ENCODE measurements at places on chromosomes 5 and 9.
A peak's percentile ranks its signal among the peaks of the same experiment; 100 is the strongest.

- DNase-seq: no peak
Observed at GRCh38 chr5:14483504-14484157, 98.0 kb upstream of the OTULINL start.

DNA sequence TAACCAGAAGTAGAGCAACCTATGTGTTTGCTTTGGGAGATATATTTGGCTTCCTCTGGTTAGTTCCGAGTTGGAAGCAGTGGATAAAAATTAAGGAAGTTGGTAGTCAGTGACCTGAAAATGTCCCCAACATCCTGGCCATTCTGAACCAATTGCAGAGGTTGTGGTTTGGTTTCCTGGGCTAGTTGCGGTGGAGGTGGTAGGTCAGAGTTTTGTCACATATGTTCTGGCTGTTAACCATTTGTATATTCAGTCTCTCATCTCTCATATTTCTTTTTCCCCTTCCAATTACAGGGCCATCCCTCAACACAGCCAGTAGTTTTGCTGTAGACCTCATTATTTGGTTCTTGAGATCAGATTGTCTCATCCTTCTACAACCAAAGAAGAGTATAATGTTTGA, 1026.9 kb downstream of the PTPRD start:
- DNase-seq: no peak

GRCh38 chr9:7984203-7984602, 184.6 kb upstream of the DMAC1 start:
- no peak for DNase-seq

DNA sequence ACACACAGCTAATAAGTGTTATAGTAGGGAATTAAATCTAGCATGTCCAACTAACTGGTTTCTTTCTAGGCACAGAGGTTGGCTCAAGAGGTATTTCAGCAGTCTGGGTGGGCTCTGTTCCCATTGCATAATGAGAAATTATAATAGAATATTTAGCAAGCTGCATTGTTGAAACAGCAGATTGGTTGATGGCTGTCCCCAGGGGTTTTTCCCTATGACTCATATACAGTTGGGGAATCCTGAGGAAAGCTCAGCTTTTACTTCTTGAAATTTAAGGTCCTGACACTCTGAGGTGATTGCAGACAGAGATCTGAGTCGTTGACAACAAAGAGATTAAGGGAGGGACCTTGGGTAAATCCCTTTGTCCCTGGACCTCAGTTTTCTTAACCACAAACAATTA, 38.3 kb upstream of the TNFSF8 start:
- DNase-seq: no peak

DNA sequence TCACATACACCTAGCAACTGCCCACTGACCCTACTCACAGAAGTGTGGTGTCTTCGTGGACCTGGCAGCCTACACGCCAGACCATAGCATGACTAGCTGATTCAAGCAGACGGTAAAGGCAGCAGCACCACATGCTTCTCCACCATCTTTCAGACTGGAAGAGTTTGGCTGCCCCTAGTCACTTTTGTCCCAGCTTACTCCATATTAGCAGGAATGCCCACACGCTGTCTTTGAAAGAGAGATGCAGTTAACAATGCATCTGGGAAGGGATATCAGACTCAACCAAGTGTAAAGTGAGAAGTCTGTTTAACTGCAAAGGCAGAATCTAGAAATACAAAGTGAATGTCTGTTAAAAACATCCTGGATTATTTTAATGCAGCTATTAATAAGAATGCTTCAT, 177.2 kb upstream of the GNA14 start:
- no peak for DNase-seq

DNA sequence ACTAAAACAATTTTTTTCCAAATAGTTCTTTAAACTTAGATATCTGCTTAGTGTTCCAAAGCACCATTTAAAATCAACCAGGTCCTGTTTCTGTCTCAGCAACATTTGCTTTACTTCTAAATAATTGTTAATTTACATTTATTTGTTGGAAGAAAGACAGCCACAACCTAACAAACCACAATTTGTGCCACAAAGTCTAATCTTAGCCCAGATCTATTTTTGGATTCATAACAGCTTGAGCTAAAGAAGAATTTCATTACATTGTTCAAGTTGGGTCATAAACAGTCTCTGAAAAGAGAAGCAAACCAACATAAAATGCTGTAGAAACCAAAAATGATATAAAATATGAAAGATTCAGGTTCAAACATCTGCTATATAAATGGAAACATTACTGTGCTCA, 24.4 kb downstream of the MLLT3 start:
- no peak for DNase-seq

DNA sequence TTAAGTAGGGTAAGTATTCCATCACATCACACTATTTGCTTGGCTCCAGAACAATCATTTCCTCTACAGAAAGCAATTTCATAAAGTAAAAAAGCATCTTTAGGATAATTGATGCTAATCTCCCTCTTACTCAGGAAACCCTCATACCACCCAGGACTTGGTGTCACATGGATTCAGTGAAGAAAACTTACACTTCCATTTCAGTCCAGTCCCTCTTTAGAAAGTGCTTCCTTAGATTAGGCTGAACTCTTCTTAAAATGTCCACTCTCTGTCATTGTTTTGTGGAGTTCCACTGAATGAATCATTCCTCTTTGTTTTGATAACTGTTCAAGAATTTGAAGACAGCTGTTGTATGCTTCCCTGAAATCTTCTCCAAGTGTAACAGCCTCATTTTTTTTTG, 144.0 kb upstream of the ZNF462 start:
- no peak for DNase-seq

GRCh38 chr9:111984086-111984802, 87.6 kb downstream of the UGCG start:
- DNase-seq: no peak

DNA sequence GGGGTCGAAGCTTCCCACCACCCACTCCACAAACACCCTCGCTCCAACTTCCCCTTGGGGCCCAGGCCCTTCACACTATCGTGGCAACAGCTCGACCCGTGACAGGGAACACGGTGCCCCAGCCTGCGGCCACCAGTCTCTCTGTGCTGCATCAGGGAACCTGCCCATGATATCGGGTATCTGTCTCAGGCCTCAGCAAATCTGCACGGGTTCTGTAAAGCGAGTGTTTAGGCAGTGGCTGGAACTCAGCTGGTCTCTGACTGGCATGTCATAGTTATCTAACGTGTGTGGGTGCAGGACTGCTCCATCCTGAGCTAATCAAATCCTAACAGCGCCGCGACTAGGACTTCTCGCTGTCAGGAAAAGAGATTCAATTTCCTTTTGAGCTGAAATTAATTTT, 42.9 kb downstream of the DBH start:
- peak; percentile 59 for DNase-seq

GRCh38 chr9:128899566-128900322, 17.8 kb downstream of the LRRC8A start:
- DNase-seq: no peak

DNA sequence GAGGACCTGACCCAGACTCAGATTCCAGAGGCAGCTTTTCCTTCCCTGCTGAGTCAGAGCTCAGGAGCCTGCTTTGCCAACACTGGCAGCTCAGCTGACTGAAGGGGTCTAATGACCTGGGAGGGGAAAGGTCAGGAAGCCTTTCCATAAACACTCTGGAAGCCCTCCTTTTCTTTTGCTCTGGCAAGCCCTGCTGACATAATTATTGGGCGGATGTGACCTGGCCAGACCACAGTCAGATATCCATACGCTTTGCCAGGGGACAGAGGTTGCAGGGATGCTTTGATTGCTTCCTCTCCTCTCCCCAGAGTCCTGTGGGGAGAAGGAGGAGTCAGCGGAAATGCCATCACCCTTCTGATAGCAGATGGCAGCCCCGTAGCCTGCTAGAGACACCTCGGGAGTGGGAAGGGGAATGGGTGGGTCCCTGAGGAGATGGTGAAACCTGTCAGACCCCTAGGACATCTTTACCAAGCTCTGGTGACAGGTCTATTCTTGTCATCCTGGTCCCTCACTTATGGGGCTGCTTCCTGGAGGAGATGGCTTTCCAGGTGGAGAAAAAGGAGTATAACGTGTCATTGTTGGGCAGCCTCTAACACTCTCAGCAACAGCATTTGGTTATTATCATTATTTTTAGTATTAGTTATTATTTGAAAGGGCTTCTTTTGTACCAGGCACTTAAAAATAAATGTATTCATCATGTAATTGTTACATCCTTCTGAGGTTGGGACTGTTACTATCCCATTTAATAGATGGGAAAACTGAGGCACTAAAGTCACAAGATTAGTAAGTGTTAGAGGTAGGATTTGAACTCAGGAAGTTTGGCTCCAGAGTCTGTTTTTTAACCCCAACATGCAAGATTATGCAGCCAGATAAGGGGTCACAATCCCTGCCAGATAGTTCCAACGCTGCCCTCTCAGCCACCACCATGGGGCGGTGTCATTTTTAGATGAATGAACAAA, 11.6 kb downstream of the COL27A1 start:
- DNase-seq: peak; percentile 17

- no peak for DNase-seq
Observed at GRCh38 chr9:98516897-98517503, 191.7 kb downstream of the GABBR2 start.

GRCh38 chr5:175922192-175922885, 45.8 kb downstream of the THOC3 start:
- no peak for DNase-seq

- DNase-seq: no peak
Observed at GRCh38 chr5:118711727-118712126, 276.6 kb downstream of the DTWD2 start.

- DNase-seq: peak; percentile 31
Observed at GRCh38 chr9:128643519-128644300, 12.9 kb downstream of the DYNC2I2 start.

DNA sequence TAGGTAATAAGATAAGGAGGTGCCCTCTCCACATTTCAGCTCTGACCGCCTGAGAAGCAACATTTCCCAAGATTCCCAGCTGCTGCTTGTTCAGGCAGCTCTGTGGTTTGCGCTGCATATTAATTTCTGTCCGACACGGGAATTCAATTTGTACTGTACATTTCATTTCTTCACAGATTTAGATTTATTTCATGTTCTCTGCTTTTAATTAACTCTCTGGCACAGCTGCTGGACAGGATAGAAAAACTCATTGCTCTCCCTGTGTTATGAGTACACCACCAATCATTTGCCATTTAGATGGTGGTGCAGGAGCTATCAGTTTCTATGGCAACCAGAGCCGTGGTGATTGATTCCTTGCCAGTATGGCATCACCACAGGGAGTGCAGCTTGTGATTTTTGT, 558.5 kb downstream of the DMRTA1 start:
- no peak for DNase-seq

DNA sequence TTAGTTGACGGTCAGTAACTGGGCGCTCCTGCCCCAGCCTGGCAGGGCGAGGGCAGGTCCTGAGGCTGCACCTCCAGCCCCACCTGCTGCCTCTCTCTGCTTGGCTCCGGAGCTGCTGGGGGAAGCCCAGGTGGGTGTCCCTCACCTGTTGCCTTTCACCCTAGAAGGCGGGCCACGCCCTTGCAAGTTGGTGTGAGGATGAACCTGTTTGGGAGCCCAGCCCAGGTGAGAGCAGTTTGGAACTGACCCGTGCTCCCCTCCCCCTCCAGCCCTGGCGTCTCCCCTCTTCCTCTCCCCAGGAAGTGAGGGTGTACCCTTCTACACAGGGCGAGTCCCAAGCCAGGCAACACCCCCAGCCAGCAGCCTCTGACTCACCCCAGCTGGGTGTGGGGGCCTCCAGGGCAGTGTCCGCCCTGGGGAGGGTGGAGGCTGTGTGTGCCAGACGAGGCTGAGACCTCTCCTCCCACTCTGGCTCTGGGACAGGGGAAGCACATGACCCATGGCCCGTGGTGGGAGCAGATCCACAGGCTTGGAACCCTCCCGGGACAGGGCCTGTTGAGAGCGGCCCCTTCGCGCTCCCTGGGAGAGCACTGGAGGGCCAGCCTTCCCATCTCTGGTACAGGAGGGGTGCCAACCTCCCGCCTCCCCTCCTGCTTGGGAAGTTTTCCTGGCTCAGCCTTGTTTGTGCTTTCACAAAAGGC, 10.4 kb downstream of the LRRC8A start:
- DNase-seq: peak; percentile 97

GRCh38 chr9:78239506-78239905, 3.6 kb downstream of the CEP78 start:
- no peak for DNase-seq

DNA sequence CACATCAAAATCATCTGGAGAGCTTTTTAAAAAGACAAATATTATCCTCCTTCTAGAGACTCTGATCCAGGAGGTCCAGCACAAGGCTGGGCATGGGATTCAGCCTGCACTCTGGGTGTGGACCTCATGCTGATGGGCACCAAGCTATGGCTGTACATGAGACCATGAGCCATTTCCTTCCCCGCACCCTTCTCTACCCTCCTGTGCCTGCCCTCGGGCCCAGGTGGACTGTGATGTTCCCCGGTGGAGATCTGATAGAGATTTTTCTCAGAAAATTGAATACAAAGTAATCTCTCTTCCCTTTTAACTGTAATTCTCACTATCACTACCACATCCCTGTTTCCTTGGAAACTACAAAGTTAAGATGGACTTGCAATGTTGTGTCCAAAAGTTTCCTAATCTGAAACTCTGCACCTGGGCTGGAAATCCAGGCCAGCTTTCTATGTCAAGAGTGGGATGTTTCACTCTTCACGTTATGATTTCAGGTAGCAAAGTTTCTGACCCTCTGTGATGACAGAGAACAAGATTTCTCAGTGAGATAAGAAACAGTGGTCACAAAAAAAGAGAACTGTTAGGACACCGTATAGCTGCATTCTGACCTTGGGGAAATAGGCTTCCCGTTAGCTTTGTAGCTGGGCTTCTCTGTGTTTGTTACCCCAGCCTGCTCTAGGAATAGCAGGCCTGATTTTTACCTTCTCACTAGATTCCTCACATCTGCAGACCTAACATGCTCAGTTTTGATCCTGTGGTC, 11.5 kb downstream of the SFXN1 start:
- DNase-seq: no peak

DNA sequence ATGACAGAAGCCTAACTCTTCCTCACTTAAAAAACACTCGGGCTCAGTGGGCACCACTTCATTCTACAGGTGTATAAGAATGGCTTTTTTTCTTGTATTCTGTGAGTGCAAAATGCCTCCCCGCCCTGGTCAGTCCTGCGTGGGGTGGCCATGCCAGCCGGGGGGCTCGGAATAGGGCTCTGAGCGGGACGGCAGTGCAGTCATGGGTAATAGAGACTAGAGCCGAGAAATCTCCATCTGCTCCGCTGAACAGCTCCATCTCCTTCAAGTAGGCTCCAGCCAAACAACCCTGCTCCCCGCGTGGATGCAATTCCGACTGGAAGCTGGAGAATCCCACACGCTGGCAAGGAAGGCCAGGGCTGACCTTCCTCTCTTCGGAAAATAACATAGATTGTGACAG, 317.0 kb upstream of the IRX4 start:
- no peak for DNase-seq

- no peak for DNase-seq
Observed at GRCh38 chr9:12876872-12877271, 102.1 kb downstream of the LURAP1L start.

DNA sequence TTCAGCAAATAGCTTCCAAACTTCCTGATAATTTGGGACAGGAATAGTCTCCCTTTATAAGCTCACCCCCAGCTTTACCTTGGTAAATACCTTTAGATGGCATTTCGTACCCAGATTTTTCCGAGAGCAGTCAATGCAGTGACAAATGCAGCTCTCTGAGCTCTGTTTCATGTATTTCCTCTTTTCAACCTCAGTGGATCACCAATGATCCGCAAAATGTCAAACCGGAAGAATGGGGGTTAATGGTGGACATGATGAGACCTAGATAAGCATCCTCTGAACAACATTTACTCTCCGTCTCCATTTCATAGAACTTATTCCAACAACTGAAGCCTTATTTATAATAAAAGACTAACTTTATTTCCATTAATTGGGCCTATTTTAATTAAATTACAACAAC, 227.3 kb downstream of the MCTP1 start:
- DNase-seq: no peak

Data from right cardiac atrium (tissue), 5 donors.